ENCODE measurements at places on chromosomes 12 and 14. TPM values are rescaled to one million over a fixed set of nuclear protein-coding genes. Genes with fewer than 3 reads are reported as not detected.

GRCh38 chr12:132776816-132777568, 15.4 kb upstream of the ANKLE2 start:
- no peak for DNase-seq

GRCh38 chr12:122937622-122938091, 28.6 kb downstream of the ABCB9 start:
- no peak for DNase-seq

GRCh38 chr14:92637228-92637627, 111.2 kb downstream of the LGMN start:
- no peak for DNase-seq

GRCh38 chr14:34722723-34723545, 8.5 kb upstream of the CFL2 start:
- no peak for DNase-seq

DNA sequence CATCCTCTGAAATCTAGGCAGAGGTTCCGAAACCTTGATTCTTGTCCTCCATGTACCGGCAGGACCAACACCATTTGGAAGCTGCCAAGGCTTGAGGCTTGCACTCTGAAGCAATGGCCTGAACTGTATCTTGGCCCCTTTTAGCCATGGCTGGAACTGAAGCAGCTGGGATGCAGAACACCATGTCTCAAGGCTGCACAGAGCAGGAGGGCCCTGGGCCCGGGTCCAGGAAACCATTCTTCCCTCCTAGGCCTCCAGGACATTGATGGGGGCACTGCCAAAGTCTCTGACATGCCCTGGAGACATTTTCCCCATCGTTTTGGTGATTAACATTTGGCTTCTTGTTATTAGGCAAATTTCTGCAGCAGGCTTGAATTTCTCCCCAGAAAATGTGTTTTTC, 198.7 kb downstream of the EFCAB11 start:
- no peak for DNase-seq

DNA sequence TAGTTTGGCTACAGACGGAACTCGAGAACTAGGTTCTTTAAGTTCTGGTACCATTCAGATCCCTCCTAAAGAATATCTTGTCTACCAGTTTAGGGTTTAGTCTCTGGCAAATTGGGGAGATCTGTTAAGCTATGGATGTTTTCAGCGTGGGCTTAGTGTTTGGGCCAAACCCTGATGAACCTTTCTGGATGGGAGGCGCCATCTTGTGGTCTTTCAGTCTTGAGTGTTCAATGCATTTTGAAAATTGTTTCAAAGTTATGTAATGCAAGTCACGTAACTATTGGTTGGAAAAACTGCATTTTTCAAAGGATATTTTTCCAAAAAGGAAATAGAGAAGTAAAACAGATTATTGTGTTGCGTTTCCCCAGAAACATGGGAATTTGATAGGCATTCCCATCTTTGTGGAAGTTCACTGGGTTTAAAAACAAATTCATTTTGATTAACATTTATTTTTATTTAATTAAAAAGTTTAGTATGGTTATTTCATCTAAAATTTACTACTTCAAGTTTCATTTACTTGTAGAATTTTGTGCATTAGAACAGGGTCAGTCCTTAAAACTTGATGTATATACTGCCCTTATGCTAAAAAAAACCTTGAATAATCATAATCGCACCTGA, 169.0 kb downstream of the PRIMA1 start:
- no peak for DNase-seq

DNA sequence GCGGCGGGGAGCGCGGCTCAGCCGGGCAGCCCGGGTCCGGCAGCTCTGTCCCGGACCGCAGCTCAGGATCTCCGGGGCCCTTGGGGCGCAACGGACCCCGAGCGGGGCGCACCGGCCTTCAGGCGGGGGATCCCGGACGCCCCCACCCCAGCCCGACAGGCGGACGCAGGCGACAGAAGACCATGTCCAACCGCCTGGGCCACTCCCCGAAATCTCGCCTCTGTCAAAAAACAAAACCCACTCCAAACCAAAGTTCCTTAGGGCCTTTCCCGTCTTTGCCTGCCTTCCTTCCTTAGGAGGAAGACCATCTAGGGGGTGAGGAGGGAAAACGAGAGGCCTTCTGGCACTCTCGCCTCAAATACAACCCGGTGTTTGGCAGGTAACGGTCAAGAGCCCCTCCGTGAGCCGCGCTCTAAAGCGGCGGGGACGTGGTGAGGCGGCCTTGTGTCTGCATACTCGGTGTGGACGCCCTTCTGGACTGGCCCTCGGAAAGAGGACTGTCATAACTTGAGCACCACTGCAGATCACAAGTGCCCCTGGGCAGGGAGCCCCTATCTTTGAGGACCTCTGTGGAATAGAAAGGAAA, 604 bp downstream of the HCFC2 start:
- no peak for DNase-seq

GRCh38 chr12:46244997-46245396, 23.8 kb downstream of the SLC38A1 start:
- no peak for DNase-seq

GRCh38 chr14:72611506-72611905, 282.4 kb downstream of the DPF3 start:
- no peak for DNase-seq

DNA sequence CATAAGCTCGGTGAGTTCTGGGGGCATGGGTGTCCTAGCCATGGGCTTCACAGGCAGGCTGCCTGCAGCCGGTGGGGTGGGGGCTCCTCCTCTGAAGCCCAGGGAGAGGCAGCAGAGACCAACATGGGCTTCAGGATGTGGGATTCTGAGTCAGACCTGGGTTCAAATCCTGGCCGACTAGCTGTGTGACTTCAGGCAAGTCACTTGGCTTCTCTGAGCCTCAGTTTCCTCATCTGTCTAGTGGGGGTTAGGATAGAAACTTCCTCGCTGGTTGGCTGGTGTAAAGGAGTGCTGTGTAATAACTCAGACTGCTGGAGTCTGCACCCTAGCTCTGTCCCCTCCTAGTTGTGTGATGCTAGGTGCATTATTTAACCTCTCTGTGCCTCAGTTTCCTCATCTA, 12.2 kb downstream of the RNFT2 start:
- no peak for DNase-seq

- DNase-seq = no peak
These were observed 89.8 kb downstream of the WSCD2 start for GRCh38 chr12:108218921-108219320.

DNA sequence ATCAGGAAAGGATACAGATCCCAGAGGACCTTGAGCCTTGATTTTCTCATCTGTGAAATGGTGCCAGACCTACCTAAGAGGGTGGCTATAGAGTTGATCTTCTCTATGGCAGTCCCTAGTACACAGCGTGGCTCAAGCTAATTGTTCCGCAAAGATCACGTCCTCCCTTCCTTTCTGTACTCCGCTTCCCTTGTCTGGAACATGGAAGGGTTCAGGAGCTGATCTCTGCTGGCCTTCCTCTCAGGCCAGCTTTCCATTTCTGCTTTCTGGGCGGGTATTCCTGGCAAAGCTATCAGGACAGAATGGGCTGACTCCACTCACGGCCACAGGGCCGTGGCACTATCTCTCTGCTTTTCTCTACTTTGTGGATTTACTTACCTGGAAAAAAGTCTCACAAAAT, 6.5 kb downstream of the CAMKK2 start:
- no peak for DNase-seq

DNA sequence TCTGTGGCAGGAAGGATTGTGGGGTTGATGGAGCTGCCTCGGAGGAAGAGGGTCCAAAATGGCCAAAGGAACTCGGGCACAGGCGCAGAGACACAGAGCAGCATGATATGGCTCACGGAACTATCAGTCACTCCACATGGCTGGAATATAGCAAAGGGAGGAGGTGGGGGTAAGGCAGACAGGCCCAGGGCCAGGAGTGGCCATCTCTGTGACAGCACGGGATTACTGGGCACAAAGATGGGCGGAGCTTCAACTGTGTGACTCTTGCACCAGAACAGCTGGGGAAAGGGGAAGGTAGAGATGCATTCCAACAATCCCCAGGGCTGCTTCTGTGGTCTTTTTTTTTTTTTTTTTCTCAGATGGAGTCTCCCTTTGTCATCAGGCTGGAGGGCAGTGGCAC, 24.8 kb upstream of the EML1 start:
- DNase-seq = no peak

DNA sequence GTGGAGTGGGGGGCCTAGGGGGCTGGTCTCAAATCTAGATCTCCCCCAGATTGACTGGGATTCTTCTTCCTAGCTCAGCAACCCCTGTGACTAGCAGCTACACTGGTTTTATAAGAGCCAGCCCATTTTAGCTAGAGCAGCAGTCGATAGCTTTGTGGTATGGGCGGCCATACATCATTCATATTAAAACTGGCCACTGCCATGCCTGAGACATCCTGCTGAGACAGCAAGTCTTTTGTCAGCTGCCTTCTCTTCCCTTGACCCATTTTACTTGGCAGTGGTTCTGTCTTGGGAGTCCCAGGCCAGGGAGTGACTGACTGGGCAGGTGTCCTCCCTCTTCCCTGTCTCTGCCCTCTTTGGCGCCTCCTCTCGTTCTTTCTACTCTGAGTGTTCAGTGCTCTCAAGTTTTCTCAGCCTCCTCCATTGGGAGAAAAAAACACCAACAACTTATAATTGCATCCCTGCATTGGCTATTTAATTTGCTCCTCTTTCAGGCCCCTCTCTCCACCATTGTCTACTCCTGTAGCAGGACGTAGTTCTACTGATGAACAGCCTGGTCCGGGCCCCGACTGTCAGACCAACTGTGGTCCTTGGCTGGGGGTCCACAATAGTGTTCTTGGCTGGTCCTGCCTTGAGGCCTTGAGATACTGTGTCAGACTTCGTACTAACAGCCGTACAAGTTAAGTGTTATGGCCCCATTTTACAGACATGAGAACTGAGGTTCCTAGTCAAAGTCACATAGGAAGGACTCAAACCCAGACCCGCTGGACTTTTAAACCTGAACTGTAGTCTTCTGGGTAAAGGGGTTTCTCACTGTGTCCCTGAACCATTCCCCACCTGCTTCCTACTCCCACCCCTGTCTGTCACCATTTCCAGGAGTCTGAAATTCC, 18.3 kb upstream of the JDP2 start:
- DNase-seq = no peak

DNA sequence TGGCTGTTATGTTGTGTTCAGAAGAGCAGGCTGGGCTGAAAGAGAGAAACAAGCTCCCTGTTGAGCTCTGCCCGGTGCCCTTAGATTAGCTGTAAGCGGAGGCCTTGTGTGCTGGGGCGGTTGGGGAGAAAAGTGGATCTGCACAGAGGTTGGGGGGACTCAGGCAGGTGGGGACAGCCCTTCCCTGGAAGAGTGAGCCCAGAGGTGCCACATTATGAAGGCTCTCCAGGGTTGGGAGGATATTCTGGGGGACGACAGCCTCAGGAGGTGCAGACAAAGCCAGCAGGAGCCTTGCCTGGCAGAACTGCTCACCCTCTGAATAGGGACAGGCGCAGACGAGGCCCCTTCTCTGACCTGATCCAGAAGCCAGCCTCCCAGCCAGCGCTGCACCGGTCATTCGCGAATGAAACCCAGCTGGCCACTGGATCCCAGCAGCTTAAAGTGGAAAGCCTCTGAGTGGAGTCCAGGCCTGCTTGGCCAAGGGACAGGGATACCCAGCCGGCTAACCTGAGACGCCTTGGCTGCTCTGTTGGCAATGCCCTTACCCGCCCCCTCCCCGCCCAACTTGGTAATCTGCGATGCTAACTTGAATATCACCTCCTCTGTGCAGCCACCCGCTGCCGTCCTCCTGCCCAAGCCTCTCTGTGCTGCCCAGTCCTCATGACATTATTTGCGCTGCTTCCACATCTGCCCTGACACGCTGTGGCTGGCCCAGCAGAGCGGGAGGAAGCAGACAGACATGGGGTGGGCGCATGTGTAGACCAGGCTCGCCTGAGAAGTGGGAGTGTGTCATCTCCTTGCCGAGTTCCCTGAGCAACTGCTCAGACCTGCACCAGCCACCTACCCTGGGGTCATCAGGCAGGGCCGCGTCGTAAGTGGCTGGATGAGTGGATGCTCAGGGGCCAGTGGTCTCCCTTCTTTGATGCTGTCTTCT, 5.6 kb downstream of the HIP1R start:
- no peak for DNase-seq

Gene NEUROD4
- not detected for total RNA-seq

Gene TNS2
- 292 TPM for total RNA-seq

Gene NDRG2
- total RNA-seq = 139 TPM
